ENCODE measurements at places on chromosomes 16 and 17.

DNA sequence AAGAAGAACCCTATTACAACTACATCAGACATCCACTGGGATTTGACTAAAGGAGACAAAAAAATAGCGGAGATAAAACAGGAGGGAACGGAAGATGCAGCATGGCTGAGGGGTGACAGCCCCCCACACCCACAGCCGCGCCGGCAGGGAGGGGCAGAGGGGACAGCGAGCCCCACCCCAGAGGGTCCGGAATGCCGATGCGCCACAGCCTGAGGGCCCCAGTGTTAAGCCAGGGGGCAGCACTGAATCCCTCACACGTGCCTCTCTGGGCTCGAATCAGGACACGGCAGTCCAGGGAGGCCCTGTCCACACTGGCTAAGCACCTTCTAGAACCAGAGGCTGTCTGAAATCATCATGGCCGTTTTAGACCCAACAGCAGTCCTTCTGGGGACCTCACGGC, 18.8 kb downstream of the MAP1LC3B start:
- DNase-seq = no peak

DNA sequence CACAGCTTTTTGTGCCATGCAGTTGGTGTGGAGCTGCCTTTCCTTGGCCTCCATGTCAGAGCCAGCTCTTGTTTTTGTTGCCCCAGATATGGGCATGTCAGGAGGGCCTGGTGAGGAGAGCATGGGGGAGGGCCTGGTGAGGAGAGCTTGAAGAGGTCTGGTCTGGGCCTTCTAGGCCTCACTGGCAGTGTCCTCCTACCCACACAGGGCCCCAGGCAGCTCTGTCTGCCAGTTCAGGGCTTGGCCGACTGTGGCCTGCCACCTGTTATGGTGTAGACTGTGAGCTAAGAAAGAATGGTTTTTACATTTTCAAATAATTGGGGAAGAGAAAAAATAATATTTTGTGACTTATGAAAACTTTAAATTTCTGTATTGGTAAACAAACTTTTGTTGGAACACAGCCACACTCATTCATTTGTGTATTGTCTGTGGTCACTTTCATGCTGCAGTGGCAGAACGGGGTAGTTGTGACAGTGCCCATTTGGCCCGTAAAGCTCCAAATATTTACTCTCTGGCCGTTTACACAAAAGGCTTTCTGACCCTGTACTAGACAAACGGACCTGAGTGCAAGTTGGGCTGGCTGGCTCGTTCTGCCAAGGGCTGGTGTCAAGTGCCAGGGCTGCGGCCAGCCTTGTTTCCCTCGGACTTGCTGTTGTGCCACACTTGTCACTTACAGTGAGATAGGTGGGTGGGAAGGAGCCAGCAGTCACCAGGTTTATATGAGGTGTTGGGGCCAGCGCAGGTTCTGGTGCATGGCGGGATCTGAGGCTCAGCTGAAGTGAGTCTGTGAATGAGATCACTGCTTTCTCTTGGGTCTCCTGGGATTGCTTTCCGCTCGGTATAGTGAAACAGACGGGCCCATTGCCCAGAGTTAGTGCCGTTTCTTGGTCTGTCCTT, 18.2 kb downstream of the PGS1 start:
- DNase-seq = no peak

- DNase-seq = no peak
Measured at GRCh38 chr17:1746975-1747543, 4.4 kb downstream of the SERPINF2 start.

DNA sequence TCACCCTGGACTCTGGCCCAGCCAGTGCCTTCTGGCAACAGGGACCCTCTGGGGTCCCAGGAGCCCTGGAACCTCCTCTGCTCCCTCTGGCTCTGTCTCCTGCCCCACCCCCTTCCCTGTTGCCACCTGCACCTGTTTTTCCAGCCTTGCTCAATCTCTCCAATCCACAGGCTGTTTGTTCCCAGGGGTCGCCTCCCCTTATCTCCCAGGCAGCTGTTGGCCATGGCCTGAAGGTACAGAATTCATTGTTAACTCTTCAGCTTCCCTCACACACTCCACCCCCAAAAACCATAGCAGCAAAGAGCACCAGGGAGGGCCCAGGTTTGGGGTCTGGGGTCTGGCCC, 39.3 kb upstream of the TOB1 start:
- DNase-seq = no peak

- no peak for DNase-seq
Measured at GRCh38 chr17:30324723-30325122, 9.1 kb downstream of the TMIGD1 start.

DNA sequence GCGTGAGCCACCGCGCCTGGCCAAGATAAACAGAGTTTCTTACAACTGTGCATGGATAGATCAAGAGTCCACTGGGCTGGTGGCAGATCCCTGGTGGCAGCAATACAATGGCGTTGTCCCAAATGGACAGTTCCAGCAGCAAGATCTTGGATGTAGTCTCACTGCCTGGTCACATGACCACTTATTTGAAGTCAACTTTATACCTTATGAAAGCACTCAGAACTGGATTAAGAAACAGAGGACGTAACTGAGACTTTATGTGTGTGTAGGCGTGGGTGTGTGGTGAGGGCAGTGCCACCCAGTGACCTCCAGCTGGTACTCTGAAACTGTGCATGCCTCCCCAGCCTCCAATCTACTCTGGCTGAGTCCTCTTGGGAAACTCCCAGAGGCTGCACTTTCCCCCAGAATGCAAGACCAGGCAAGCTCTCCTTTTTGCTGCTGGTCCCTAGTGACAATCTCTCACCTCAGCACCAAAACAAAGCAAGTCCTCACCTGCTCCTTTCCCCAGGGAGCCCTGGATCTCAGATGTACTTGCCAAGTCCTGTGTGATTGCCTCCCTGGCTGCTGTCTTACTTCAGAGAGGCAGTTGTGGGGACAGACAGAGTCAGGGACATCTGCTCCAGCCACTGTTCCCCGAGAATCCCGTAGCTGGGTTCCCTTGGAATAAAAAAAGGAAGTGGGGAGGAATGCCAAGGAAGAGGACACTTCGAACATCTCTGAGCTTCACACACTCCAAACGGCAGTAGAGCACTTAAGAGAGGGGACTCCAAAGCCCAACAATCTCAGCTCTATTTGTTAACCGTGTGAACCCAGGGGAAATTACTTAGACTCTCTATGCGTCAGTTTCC, 11.7 kb upstream of the ST6GALNAC2 start:
- DNase-seq = no peak

- DNase-seq = no peak
Measured at GRCh38 chr16:56108724-56109123, 82.6 kb upstream of the GNAO1 start.

GRCh38 chr16:86555704-86556075, 655 bp upstream of the MTHFSD start:
- no peak for DNase-seq

DNA sequence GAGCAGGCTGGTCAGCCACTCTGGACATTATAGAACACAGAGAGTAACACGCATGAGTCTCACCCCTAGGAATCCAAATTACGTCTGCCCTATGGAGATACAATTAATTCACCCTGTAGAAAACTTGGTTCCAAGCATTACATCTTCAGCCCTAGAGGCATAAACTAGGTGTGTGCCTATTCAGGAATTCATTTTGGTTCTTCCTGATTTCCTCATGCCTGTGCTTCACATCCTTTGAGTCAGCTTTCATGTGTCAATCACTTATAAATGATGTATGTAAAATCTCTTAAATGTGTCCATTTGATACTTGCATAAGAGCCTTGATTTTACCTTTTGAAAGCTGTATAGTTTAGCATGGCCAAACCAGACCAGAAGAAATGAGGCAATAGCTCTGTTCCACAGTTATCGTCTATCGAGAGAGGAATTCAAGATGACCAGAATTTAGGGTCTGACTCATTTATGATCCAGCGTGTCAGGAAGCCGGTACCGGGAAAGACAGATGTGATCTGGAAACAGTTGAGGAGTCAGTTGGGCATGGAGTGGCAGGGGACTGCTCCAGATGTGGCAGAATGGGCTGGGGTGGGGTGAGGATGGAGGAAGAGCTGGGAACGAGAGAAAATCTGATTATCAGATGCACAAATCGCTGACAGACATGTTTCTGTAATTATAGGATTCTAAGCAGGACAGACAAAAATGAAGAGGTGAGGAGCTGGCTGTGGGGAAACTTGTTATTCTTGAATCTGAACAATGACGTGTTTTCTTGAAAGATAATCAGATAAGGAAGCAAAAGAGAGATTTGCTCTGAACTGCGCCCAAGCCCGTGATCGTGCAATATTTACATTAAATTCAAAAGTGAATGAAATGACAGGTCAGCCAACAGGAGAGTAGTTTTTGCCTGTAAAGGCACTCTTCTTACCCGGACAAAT, 76.7 kb downstream of the C16orf95 start:
- no peak for DNase-seq

DNA sequence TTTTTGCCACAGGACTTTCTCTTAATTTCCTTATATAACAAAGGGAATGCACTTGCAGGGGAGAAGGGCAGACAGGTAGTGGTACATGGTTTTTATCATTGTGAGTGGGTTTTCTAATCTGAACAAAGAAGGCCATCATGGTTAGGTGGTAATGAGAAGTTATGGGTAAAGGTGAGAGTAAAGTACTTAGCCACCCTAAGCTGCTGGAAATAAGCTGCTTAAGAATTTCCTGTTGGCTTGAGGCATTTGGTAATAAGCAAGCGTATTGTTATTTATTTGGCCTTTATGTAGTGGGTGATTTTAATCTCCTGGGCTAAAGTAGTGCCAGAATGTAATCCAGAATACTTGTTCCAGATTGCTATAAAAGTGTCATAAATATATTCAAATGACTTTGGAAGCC, 27.1 kb downstream of the TAC4 start:
- DNase-seq = no peak

DNA sequence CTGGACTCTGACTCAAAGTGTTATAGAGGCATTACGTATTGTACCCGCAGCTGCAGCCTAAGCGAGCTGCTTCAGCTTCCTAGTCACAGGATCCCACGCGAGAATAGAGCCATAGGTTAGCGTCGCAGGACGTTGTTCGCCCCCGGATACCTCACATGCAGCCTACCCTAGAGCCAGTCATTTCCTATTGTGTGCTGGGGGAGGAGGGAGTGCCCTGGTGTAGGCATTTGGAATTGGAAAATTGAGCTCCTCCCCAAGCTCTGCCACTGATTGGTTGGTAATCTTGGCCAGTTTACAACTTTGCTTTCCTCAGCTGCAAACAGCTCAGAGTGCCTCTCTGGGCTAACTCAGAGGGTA, 530 bp downstream of the NAA60 start:
- peak; percentile 67 for DNase-seq

DNA sequence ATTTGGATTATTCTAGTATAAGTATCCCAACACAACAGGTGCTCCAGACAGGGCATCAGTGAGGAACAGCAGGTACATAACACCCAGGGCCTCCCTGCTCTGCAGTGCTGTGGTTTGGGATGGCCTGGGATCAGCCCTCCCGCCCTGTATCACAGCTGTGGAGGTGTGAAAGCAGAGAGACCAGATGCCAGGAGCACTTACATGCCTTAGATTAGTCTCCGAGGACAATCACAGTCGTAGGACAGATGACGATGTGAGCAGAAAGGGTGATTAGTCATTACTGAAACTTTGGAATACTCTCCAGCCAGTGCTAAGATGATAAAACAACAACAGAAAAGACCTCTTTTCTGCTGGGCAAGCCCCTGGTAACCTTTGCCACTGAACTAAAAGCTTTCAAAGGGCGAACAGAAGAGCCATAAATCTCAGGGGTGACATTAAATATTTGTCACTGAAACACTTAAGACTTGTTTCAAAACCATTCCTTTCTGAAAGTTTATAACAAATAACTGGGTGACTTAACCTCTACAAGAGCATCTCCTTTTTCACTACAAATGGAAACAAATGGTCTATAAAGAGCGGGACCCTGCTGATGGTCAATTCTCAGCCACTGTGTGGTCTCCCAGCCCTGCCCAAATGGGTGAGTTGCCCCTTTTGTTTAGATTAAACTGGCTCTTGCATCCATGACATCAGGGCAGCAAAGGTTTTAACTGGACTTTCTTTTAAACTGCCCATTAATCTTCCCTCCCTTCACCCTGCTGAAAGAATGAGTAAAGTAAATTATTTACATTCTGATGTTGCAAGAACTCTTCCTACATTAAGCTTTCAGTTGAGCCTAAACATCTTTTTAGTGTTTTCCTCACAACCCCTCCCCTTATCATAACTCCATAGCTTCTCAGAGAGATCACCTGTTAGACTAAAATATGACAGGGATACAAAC, 183.1 kb upstream of the COX10 start:
- DNase-seq = no peak

GRCh38 chr17:57965521-57966160, 10.4 kb upstream of the CUEDC1 start:
- no peak for DNase-seq

- no peak for DNase-seq
Measured at GRCh38 chr17:19717411-19717908, 1.1 kb upstream of the SLC47A2 start.

- no peak for DNase-seq
Measured at GRCh38 chr16:56041556-56042140, 149.6 kb upstream of the GNAO1 start.

DNA sequence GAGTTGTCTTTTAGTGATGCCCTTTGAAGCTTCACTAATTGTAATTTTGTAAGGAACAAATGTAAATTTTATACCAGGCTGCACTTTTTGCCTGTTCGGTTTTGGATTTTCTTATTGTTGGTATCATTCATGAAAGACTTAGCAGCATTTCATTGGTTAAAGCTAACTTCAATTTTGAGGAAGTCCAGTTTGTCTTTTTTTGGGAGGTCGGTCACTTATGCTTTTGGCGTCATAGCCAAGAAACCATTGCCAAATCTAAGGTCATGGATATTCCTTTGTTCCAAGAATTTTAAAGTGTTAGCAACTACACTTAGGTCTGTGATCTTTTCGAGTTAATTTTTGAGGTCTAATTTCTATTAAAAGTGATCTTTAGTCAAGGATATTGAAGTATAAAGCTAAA, 77.1 kb downstream of the PRKCA start:
- DNase-seq = no peak

- no peak for DNase-seq
Measured at GRCh38 chr17:3959295-3959899, 4.8 kb downstream of the ATP2A3 start.

- no peak for DNase-seq
Measured at GRCh38 chr17:80315517-80316182, 55.0 kb downstream of the RNF213 start.

GRCh38 chr16:534856-535445, 7.4 kb downstream of the CAPN15 start:
- no peak for DNase-seq

GRCh38 chr17:28861393-28862203, 6.8 kb downstream of the ERAL1 start:
- DNase-seq = no peak

DNA sequence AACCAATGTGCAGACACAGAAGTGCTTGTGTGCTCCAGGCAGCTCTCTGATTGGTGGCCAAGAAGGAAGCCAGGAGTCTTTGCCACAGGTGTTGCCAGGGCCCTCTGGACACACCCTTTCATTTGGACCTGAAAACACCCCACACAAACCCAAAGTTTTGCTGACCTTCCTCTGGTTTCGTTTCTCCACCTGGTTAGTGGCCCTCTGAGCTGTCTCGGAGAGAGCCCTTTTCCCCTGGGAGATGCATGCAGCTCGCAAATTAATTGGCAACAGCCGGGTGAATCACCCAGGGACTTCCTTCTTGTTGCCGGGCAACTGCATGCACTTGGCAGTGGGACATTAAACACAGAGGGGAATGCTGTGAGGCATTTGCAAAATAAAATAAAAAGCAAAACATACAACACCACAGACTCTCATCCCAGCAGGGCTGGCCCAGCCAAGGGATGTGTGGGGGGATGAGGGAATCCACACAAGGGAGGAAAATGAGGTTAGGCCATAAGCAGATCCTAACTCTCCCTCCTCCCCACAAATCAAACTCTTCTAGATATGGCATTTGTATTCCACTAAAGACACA, 286.6 kb downstream of the SOX9 start:
- peak; percentile 89 for DNase-seq

- no peak for DNase-seq
Measured at GRCh38 chr17:7636163-7636562, 6.2 kb downstream of the SHBG start.

- DNase-seq = no peak
Measured at GRCh38 chr17:36938566-36939051, 1.3 kb downstream of the LHX1 start.

Data from NCI-H446 (cell line).